Type B pancreatic cell (in vitro differentiated cells): ENCODE measurements at places on chromosomes 1 and 21.
A peak's percentile ranks its signal among the peaks of the same experiment; 100 is the strongest.

DNA sequence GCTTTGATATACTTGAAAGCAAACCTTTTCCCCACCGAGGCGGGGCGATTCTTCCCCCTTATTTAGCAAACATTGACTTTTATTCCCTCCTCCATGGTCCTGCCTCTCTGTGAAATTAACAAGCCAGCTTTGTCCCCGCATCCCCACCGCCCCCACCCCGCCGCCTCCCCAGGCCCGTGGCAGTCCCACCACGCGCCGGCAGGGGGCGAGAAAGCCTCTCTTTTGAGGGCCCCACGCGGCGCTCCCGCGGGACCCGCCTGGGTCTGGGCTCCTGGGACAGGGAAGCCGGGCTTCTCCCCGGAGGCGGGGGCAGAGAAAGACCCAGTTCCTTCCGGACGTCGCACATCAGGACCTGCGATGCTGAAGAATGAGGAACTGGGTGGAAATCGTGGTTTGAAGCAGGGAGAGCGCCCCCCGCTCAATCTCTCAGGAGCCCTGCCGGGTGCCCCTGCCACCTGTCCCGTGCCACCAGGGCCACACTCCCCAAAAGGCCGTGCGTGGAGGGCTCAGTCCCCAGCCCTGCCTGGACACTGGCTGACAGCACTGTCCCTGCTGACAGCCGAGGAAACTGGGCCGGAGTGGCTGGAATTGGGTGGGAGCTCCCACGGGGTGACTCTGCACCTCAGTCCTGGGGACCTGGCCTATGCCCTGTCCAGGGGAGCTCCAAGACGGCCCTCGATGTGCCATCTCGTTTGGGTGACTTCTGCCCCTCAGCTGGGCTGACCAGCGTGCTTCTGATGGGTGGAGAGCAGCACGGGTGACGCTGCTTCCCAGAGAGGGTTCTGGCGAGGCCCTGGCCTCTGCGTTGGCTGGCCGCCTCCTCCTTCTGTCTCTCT lies 8.6 kb upstream of the ACTRT2 start:
- no peak overlapping the region for H3K4me3 ChIP-seq
- H3K27me3 ChIP-seq: peaks cover 13% of the 10 kb centered on the region
- H3K36me3 ChIP-seq: no peaks in the 10 kb centered on the region
- DNase-seq: no peak
- peaks cover 4% of the 10 kb centered on the region for H3K4me1 ChIP-seq

DNA sequence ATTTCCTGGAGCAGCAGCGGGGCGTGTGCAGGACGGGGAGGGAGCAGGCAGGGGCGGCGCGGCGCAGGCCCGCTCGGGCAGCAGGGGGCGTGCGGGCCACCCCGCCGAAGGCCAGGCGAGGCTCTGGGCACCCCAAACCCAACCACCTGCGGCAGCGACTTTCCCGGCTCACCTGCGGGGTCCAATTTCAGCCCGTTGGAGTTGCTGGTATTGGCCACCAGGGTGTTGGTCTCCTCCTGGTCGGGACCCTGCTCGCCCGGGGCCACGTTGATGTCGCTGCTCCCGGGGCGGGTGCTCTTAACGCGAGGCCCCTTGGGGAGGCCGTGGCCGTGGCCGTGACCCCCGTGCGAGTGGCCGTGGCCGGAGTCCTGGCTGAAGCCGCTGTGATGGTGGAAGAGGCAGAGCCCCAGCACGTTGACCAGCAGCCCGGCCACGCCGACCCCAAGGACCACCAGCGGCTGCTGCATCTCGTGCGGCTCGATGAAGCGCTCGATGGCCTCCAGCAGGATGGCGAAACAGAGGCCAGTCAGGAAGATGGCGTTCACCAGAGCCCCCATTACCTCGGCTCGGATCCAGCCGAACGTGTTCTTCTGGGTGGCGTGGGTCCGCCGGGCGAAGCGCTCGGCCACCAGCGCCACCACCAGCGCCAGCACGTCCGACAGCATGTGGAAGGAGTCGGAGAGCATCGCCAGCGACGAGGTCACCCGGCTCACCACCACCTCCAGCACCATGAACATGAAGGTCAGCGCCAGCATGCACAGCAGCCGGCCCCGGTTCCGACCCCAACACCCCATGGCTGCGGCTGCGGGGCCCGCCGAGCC lies 932 bp downstream of the SLC30A1 start:
- peaks cover 18% of the 10 kb centered on the region for H3K36me3 ChIP-seq
- no peaks in the 10 kb centered on the region for H3K27me3 ChIP-seq
- DNase-seq: peak; percentile 82
- H3K4me3 ChIP-seq: peak overlapping the region; percentile 97
- H3K4me1 ChIP-seq: peaks cover 35% of the 10 kb centered on the region
- peak overlapping the region; percentile 90 for H3K27ac ChIP-seq

- no peak for DNase-seq
- no peaks in the 10 kb centered on the region for H3K4me1 ChIP-seq
- H3K27me3 ChIP-seq: no peaks in the 10 kb centered on the region
- H3K4me3 ChIP-seq: no peak overlapping the region
- no peak overlapping the region for H3K27ac ChIP-seq
These were observed 204.2 kb downstream of the CHRM3 start for GRCh38 chr1:239590556-239590955.

GRCh38 chr1:28118640-28119307 lies 30.4 kb upstream of the EYA3 start:
- H3K27me3 ChIP-seq: no peaks in the 10 kb centered on the region
- no peak overlapping the region for H3K27ac ChIP-seq
- no peak for DNase-seq
- no peaks in the 10 kb centered on the region for H3K36me3 ChIP-seq
- H3K4me1 ChIP-seq: no peaks in the 10 kb centered on the region

DNA sequence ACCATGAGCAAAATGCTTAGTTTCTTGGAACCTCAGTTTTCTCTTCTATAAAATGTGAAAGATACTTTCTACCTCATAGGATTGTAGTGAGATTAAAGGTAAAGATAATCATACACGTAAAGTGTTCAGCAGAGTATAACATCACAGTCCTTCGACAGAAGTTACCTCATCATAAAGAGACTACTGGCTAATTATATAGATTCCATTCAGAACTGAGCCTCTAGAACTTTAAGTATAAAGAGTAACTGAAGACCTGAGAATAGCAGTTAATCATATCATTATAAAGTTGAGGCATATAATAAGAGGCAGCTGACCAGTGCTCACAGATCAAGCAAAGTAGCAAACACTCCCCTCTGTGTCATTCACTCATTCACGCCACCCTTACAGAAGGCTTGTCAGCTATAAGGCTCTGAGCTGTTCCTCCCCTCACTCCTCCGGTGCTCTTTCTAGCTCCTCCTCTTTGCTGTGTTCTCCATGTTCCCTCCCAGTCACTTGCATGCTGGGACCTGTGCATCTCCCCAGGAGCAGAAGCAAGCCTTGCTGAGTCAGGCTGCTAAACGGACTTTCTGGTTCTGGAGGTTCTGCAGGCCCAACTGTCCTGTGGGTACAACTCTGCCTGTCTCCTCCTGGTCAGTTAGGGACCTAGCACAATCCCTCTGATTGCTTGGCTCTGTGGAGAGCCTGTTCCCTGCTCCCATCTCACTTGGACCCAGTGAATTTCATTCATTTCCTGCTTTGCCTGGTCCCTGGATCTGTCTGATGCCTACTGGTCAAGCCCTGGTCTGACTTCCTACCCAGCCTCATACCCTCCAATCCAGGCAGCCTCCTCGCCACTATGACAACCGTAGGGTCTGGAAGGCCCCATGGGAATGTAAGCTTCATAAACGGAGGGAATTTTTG lies 28.3 kb upstream of the LY9 start:
- H3K4me1 ChIP-seq: no peaks in the 10 kb centered on the region
- H3K27me3 ChIP-seq: peaks cover 5% of the 10 kb centered on the region
- H3K4me3 ChIP-seq: no peak overlapping the region
- DNase-seq: no peak

DNA sequence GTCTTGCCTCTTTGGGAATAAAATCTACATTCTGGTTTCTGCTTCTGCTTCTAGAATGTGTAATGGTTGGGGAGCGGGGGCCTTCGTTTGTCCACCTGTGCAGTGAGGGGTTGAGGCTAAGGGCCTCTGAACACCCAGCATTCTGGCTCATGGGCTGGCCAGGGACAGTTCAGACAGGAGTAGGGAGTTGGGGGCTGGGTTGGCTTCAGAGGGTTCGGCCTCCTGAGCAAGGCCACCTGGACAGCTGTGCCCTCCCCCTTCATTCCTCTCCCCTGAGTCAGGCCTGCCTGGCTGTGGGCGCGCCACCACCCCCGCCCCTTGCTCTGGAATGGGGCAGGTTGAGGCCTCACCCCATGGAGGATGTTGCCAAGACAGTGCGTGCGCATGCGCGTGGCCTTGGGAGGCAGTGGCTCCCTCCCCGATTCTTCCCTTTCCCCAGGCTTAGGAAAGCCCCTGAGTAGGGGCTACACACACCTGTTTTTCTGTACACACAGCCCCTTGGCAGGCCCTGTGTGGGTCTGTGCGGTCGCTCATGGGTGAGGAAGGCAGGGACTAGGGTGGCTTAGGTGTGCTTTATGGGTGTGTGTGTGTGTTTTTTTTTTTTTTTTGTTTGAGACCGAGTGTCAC lies 57.0 kb downstream of the YARS1 start:
- H3K4me3 ChIP-seq: peak overlapping the region; percentile 87
- peak overlapping the region; percentile 100 for H3K27ac ChIP-seq
- peak; percentile 88 for DNase-seq
- no peaks in the 10 kb centered on the region for H3K27me3 ChIP-seq

GRCh38 chr1:10856863-10857598 lies 60.6 kb upstream of the CASZ1 start:
- peaks cover 2% of the 10 kb centered on the region for H3K4me1 ChIP-seq
- no peak overlapping the region for H3K27ac ChIP-seq

DNA sequence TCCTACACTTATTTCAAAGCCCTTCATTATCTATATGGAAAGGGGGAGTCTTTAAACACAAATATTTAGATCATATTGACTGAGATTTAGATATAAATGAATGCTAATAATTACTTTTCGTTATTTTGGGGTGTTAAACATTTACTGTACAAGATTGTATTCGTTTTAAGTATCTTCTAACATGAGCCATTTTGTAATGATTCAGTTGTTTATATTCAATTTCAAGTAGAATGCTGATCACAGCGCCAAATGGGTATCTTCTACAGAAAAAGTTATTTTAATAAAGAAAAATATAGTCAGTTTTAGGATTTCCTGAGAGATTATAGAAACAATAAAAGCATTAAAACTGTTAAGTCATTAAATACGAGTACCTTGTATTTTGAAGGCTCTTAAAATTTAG lies 104.5 kb upstream of the HNRNPU start:
- H3K4me1 ChIP-seq: peaks cover 22% of the 10 kb centered on the region
- peak overlapping the region; percentile 92 for H3K4me3 ChIP-seq
- H3K27ac ChIP-seq: peak overlapping the region; percentile 100
- H3K27me3 ChIP-seq: no peaks in the 10 kb centered on the region

- H3K27me3 ChIP-seq: no peaks in the 10 kb centered on the region
- no peak for DNase-seq
- H3K36me3 ChIP-seq: no peaks in the 10 kb centered on the region
- H3K4me3 ChIP-seq: no peak overlapping the region
These were observed 206.3 kb upstream of the SAMSN1 start for GRCh38 chr21:14752345-14752909.

DNA sequence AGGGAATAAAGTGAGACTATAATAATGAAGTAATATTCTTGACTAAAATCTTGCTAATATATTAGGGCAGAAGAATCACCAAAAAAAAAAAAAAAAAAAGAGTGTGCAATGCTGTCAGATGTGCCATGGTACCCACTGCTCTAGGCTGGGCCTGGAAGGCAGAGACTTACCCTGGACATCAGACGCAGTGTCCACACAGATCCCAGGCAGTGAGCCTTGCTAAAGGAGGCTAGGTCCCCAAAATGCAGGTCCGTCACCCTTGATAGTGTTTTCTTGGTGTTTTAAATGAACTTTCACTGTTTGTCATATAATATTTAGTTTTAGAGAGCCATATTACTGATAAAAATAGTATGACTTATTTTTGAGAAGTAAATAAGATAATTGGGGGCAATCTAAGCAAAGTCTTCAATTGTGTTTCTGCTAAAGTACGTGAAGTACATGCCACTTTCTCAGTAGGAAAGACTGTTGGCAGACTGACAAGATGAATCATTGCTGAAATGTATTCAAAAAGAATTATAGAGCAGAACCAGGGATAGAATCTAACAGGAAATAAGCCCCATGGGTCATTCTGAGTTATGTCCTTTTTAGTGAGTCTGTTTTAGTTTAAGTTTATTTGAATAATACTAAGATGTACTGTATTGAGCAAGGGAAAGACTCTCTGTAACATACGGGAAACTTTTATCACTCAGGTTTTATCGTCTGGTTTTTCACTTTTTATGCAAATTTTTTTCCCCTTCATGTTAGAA lies 74.6 kb upstream of the PDC start:
- H3K4me1 ChIP-seq: no peaks in the 10 kb centered on the region
- DNase-seq: no peak
- no peak overlapping the region for H3K27ac ChIP-seq
- peaks cover 3% of the 10 kb centered on the region for H3K27me3 ChIP-seq
- no peaks in the 10 kb centered on the region for H3K36me3 ChIP-seq
- no peak overlapping the region for H3K4me3 ChIP-seq

DNA sequence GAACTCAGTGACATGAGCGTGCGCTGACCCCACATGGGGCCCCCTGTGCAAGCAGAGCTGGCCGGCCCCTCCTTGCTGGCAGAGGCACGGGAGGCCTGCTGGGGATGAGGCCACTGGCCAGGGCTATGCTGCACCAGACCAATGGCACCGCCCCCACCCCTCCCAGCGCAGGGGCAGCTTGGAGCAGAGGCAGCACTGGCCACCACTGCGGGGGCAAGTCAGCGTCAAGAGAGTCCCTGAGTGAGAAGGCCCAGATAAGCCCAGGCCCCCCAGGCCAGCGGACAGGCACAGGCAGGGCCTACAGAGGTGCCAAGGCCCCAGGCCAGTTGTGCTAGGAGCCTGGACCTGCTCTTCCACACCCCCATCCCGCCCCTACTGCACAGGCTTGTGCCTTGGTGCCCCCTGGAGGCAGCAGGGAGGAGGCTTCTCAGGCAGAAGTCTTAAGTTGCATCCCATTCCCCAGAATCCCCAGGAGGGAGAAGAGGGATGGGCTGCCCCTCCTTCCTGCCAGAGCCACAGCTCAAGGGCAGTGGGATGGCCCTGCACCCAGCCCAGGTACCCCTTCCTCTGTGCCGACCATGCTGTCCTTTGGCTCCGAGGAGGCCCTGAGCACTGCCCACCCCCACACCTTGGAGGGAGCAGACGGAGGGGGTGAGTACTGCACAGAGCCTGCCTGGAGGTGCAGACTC lies 35.8 kb downstream of the EPHX1 start:
- DNase-seq: peak; percentile 80
- no peak overlapping the region for H3K4me3 ChIP-seq
- peaks cover 17% of the 10 kb centered on the region for H3K4me1 ChIP-seq
- peaks cover 18% of the 10 kb centered on the region for H3K36me3 ChIP-seq
- no peaks in the 10 kb centered on the region for H3K27me3 ChIP-seq

DNA sequence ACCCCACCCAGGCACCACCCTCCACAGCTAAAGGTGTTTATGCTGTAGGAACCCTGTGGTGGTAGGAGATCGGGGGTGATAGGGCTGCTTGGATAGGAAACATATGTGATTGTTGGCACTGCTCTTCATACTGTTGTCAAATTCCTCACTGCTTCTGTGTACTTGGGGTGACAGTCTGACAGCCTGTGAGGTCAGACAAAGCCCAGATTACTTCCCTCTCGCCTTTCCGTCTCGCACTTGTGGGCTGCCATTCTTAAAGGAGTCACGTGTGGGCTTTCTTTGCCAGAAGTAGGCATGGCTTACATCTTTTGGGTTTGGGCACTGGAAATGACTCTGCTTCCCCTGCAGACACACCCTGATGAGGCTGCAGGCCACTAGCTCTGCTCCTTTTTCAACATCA lies 363.8 kb downstream of the DISC1 start:
- H3K4me3 ChIP-seq: no peak overlapping the region
- DNase-seq: no peak
- H3K27ac ChIP-seq: no peak overlapping the region

GRCh38 chr21:16794950-16795349 lies 717.9 kb upstream of the CXADR start:
- DNase-seq: no peak
- no peaks in the 10 kb centered on the region for H3K36me3 ChIP-seq
- H3K4me1 ChIP-seq: peaks cover 8% of the 10 kb centered on the region
- no peaks in the 10 kb centered on the region for H3K27me3 ChIP-seq
